ENCODE measurements at places on chromosomes 2 and 18.
A peak's percentile ranks its signal among the peaks of the same experiment; 100 is the strongest.

- no peak for DNase-seq
Observed at GRCh38 chr2:12759248-12759647, 42.5 kb downstream of the TRIB2 start.

- DNase-seq = no peak
Observed at GRCh38 chr2:219499058-219499307, 292 bp downstream of the GMPPA start.

- no peak for DNase-seq
Observed at GRCh38 chr2:138730497-138731030, 49.6 kb downstream of the NXPH2 start.

GRCh38 chr2:143741205-143741604, 612.0 kb downstream of the ARHGAP15 start:
- DNase-seq = no peak

- DNase-seq = no peak
Observed at GRCh38 chr18:79772108-79772864, 25.5 kb upstream of the KCNG2 start.

DNA sequence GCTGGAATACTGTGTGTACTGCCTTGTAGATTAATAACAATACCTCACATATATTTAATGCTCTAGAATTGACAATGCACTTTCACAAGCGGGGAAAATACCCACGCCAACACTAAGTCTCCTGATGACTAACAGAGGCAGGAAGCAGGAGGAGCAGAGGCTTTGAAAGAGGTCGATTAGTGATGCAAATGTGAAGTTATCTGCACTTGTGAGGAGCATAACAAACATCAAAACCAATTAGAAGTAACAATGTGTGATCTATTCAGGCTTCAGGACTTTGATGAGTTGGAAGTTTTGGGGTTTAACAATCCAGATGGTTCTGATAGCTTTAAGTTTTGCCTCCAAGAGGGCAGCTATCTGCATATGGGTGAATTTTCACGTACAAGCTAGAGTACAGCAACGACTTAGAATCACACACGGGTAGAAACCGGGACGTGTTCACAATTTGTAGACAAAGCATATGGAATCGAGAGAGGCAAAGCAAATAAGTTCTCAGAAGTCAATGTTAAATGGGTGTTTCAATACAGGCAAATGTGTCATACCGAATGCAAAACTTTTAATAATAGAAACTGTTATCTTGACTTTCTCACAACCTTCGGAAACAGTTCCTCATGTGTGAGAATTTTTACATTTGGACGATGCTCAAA, 114.5 kb downstream of the METTL8 start:
- DNase-seq = no peak

GRCh38 chr18:61921621-61922235, 28.9 kb upstream of the RNF152 start:
- no peak for DNase-seq

DNA sequence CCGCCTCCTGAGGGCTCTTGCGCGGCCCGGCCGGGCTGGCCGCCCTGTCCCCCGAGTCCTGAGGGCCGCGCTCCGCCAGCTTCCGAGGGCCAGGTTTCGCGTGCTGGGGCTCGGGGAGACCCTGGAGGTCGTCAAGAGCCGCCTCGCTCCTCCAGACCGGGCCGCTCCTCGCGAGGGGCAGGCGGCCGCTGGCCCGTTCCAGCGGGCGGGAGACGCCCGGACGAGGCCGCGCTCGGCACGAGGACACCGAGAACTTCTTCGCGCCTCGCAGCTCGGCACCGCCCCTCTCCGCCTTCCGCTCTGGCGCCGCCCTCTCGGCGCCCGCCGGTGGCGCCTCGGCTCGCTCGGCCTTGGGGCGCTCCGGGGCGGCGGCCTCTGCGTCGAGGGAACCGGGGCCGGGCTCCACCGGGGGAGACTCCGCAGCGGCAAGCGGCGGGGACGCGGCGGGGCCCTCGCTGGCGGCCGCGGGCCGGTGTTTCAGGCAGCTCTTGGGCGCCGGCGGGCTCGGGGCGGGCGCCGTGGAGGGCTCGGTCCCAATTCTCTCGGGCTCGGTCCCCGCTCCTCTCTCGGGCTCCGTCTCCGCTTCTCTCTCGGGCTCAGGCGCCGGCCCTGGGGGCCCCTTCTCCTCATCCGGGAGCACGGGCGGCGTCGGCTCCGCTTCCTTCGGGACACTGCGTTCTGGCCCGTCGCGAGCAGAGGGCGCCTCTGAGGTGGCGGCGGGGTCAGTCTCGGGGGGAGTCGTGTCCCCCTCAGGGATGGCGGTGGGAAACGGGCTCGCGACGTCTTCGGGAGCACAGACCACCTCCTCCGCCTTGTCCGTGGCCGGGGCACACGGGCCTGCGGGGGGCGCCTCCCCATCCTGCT, 91.6 kb upstream of the MGAT4A start:
- no peak for DNase-seq

GRCh38 chr2:56077359-56077915, 106.4 kb upstream of the CCDC85A start:
- DNase-seq = no peak

- DNase-seq = peak; percentile 26
Observed at GRCh38 chr2:70789304-70790135, 923 bp downstream of the FIGLA start.

- DNase-seq = no peak
Observed at GRCh38 chr2:10253596-10254372, 48.9 kb upstream of the HPCAL1 start.

DNA sequence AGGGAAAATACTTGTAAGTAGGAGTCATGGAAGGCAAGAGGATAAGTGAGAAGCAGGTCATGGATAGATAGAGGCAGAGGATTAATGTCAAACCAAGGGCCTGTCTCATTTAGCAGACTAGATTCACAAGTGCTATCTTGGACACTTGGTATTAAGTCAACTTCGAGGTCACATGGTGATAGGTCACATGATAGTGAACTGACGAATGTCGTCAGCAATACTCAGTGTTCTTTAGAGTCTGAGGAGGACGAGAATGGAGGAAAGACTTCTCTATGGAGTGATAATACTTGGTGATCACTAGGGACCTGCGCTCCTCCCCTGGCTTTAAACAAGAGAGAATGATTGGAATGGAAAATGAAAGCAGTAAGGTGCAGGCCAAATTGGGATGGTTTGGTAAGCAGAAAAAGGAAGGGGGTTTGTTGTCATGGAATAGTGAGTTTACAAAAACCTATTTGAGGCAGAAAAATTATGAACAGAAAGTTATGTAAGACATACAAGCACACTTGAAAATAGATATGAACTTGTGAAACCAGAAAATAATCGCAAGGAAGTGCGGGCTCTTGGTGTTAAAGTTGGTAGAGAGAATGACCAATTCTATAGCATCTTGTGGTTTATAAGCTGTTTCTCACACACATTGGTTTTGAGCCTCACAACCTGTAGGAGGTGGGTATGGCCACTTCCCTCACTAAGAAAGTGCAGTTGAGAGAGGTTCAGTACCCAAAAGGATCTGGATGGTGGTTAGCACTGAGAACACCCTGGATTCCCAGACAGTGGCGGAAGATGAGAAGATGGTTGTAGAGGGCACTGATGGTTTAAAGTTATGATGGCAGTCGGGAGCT, 141.5 kb downstream of the WDSUB1 start:
- DNase-seq = no peak

- peak; percentile 10 for DNase-seq
Observed at GRCh38 chr2:61177727-61178549, 15.9 kb downstream of the C2orf74 start.

DNA sequence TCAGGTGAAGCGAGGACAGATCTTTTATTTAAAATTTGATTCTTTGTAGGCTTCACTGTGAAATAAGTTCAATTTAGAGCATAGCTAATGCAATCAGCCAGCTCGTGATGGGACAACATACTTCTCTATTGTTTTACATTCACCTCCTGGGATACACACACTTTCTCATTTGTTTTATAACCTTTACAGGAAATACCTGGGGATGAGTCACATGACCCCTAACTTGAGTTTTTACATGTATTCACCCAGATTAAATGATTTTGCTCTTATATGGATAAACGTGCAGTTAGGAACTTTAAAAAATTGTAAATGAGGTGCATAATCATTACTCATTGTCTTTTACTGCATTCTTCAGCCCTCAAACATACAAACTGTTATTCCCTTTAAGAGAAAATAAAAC, 152.1 kb downstream of the NEDD4L start:
- DNase-seq = no peak

DNA sequence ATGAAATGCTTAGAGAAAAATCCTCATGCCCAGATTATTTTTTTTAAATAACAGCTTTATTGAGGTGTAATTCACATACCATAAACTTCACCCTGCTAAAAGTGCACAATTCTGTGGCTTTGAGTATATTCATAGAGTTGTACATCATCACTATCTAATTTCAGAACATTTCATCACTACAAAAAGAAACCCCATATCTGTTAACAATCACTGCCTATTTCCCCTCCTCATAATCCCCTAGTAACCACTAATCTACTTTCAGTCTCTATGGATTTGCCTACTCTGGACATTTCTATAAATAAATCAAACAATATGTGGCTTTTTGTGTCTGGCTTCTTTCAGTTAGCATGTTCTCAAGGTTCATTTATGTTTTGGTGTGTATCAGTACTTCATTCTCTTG, 51.4 kb downstream of the OSBPL1A start:
- DNase-seq = no peak

DNA sequence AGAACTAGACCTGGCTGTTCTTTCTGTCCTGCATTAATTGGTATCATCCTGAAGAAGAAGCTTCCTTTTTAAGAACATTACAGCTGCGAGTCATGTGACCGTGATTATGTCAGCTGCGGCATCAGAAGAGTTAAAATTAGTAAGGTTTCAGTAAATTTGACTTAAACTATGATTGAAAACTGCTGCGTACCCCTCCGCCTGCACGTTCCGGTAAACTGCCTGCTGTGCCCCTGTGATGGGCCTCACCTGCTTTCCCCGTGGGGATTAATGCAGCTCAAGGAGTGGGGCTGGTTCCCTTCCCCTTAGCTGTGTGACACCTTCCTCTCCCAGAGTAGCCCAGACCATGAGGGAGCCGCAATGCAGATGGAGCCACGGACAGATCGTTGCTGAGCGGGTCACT, 36.1 kb upstream of the MYO3B start:
- DNase-seq = no peak

- DNase-seq = no peak
Observed at GRCh38 chr2:62564380-62565137, 58.6 kb upstream of the TMEM17 start.

- DNase-seq = no peak
Observed at GRCh38 chr2:240972201-240972600, 26.2 kb upstream of the SNED1 start.

DNA sequence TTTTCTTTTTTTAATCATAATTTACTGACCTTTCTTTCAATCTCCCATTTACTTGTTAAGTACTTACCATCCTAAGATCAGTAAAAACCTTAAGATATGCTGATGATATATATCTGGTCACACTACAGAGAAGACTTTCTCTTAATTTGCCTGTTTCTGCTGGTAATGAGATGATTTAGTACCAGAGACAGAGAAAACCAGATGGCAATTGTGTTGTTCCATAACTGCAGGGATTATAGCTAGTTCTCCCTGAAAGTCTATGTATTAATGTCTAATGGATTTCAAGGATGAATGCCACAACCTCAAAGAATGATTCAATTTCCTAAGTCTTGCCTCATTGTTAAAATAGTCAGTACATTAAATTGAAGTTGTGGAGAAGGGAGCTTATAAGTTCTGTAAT, 40.3 kb downstream of the SNTG2 start:
- no peak for DNase-seq
